ENCODE measurements at places on chromosomes 16 and 17. TPM values are rescaled to one million over a fixed set of nuclear protein-coding genes. Genes with fewer than 3 reads are reported as not detected.
A peak's percentile ranks its signal among the peaks of the same experiment; 100 is the strongest.

GRCh38 chr17:81557276-81558114, 5.3 kb upstream of the FAAP100 start:
- no peak for DNase-seq

GRCh38 chr17:6323626-6324356, 111.1 kb downstream of the AIPL1 start:
- DNase-seq, result no peak

- DNase-seq, result peak; percentile 42
Measured at GRCh38 chr17:28982131-28982793, 23.6 kb downstream of the SEZ6 start.

- DNase-seq, result no peak
Measured at GRCh38 chr17:8466456-8466855, 30.8 kb downstream of the NDEL1 start.

GRCh38 chr16:25109643-25110042, 1.9 kb upstream of the LCMT1 start:
- no peak for DNase-seq

DNA sequence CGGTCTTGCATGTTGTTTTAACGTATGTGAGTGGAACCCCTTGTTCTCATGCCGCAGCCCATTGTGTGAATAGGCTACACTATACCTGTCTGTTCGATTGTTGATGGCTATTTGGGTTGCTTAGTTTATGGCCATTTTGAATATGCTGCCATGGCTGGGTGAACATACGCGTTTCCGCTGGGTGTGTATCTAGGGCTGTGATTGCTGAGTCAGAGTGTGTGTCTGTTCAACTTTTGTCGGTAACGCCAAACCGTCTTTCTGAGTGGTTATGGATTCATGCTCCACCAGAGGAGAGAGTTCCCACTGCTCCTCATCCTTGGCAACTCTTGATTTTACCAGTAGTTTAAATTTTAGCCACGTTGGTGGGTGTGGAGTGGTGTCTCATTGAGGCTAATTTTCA, 77.0 kb downstream of the METRNL start:
- DNase-seq, result no peak

Gene GP1BA
- total RNA-seq, result not detected
